ENCODE measurements at places on chromosomes 3 and 15. TPM values are rescaled to one million over a fixed set of nuclear protein-coding genes. Genes with fewer than 3 reads are reported as not detected.

NEDD4 gene
- total RNA-seq, result 25.5 TPM

EOMES gene
- not detected for total RNA-seq

PAK2 gene
- 34.5 TPM for total RNA-seq

OR5K2 gene
- not detected for total RNA-seq

CYP8B1 gene
- not detected for total RNA-seq

ERC2 gene
- not detected for total RNA-seq

IQCF5 gene
- not detected for total RNA-seq

ACAN gene
- 0.36 TPM for total RNA-seq

IL5RA gene
- total RNA-seq, result not detected

LRRIQ4 gene
- not detected for total RNA-seq

PYGO1 gene
- total RNA-seq, result 3.8 TPM

MRPL47 gene
- 21.1 TPM for total RNA-seq

ALDH1A2 gene
- 38.3 TPM for total RNA-seq

ZIC1 gene
- total RNA-seq, result not detected

GPR171 gene
- total RNA-seq, result not detected

PLA2G4D gene
- total RNA-seq, result not detected

CYP11A1 gene
- total RNA-seq, result 1.9 TPM

PAQR5 gene
- 6.5 TPM for total RNA-seq

CLEC3B gene
- 203 TPM for total RNA-seq

FBXL22 gene
- not detected for total RNA-seq

TF gene
- total RNA-seq, result under 0.01 TPM

GLDN gene
- total RNA-seq, result not detected

TXNRD3 gene
- 9.4 TPM for total RNA-seq

CDHR4 gene
- total RNA-seq, result not detected
